Skeletal muscle tissue (tissue), 5 donors: ENCODE measurements at places on chromosomes 1 and 21. TPM values are rescaled to one million over a fixed set of nuclear protein-coding genes. Genes with fewer than 3 reads are reported as not detected.

The DISP3 gene
- not detected for total RNA-seq

The DDI2 gene
- total RNA-seq = 30.8 TPM

The UBQLN4 gene
- total RNA-seq = 15.7 TPM

The GATAD2B gene
- total RNA-seq = 6.3 TPM

The CHI3L1 gene
- 1.0 TPM for total RNA-seq

The HES3 gene
- not detected for total RNA-seq

The METTL18 gene
- total RNA-seq = 4.2 TPM

The OR2T8 gene
- not detected for total RNA-seq

The EMC1 gene
- 36.5 TPM for total RNA-seq

The ELOVL1 gene
- 13.0 TPM for total RNA-seq

The INTS3 gene
- 24.0 TPM for total RNA-seq

The WNT4 gene
- total RNA-seq = 3.1 TPM

The TMEM82 gene
- not detected for total RNA-seq

The NOS1AP gene
- under 0.01 TPM for total RNA-seq

The BARHL2 gene
- total RNA-seq = not detected

The HAO2 gene
- total RNA-seq = not detected

The ZBTB40 gene
- 9.4 TPM for total RNA-seq

The WDR64 gene
- not detected for total RNA-seq

The MAST2 gene
- total RNA-seq = 42.8 TPM

The CTXND2 gene
- not detected for total RNA-seq

The LCE1F gene
- not detected for total RNA-seq

The FAM72D gene
- total RNA-seq = 0.52 TPM

The SHCBP1L gene
- total RNA-seq = under 0.01 TPM

The VWA5B1 gene
- total RNA-seq = 0.52 TPM

The DMBX1 gene
- total RNA-seq = not detected

The CACNA1E gene
- total RNA-seq = 0.52 TPM

The FAM72A gene
- 1.0 TPM for total RNA-seq

The DUSP23 gene
- 7.3 TPM for total RNA-seq

The TPTE gene
- not detected for total RNA-seq

The OR10J5 gene
- not detected for total RNA-seq

The IL19 gene
- total RNA-seq = not detected

The C8B gene
- not detected for total RNA-seq

The PROX1 gene
- 6.3 TPM for total RNA-seq

The CBS gene
- total RNA-seq = 7.3 TPM

The GADD45A gene
- total RNA-seq = 11.0 TPM

The ATP5PF gene
- 90.3 TPM for total RNA-seq

The TRIM62 gene
- total RNA-seq = 3.1 TPM

The RALGPS2 gene
- 35.5 TPM for total RNA-seq

The FALEC gene
- not detected for total RNA-seq

The DPT gene
- 74.6 TPM for total RNA-seq

The PARP1 gene
- 94.5 TPM for total RNA-seq

The IRF6 gene
- total RNA-seq = 0.52 TPM

The DNAH14 gene
- total RNA-seq = 12.5 TPM

The IGSF8 gene
- 11.5 TPM for total RNA-seq

The IFI44L gene
- 7.3 TPM for total RNA-seq

The AMY1B gene
- total RNA-seq = not detected

The IGSF9 gene
- under 0.01 TPM for total RNA-seq

The NR5A2 gene
- 4.2 TPM for total RNA-seq

The CNKSR1 gene
- not detected for total RNA-seq

The AMY1C gene
- not detected for total RNA-seq
